Fibroblast of skin of right quadriceps (primary cell): ENCODE measurements at places on chromosomes 6 and 20.

- DNase-seq = peak; percentile 90
These were observed 802.9 kb downstream of the MAFB start for GRCh38 chr20:39885975-39886649.

GRCh38 chr6:10268611-10269310, 146.1 kb downstream of the TFAP2A start:
- DNase-seq = no peak

- DNase-seq = no peak
These were observed 34.2 kb downstream of the PTPRA start for GRCh38 chr20:2907519-2907918.

DNA sequence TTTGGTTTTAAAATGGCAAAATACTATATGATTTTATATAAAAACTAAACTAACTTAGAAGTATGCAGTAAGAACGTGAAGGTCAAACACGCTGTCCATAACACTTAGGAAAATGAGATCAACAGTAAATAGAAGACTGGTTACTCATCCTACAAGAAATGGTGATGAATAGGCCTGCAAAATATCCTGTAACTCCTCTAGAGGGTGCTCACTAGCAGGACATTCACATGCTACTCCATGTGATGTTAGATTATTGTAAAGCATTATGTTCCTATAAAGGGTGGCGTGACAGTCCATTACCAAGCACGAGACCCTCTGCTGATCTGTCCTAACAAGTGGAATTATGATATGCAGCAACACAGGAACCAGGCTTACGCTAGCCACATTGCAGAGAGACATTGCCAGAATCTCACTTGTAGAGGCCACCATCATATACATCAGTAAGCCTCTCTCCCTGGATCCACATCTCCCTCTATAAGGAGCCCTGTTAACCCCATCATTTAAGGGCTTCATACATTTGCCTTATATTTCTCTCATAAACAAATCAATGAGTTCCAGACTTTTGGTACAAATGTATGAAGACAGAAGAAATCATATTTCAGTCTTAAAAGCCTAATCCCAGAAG, 18.0 kb upstream of the DEFB129 start:
- DNase-seq = peak; percentile 65

GRCh38 chr20:44829688-44830087, 19.3 kb upstream of the RIMS4 start:
- no peak for DNase-seq

DNA sequence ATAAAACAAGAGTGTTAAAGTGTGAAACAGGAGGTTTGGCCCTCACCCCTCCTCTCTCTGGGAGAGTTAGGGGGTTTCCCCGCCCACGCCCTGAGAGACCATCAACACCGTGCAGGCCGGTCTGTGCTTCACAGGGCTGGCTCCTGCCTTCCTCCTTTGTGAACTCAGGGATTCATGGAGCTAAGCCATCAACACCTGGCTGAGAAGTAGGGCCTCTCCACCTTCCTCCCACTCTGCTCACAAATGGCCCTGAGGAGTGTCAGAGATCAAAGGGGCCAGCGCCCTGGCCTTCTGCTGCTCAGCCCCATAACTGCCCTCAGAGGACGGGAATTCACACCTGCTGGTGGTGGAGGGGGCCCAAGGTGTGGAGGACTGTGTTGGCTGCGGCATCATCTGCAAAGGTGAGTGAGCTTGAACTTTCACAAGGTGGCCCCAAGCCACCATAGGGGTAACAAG, 88.6 kb downstream of the PSMB1 start:
- no peak for DNase-seq

- DNase-seq = no peak
These were observed 20.8 kb downstream of the SLC24A3 start for GRCh38 chr20:19232997-19233794.

DNA sequence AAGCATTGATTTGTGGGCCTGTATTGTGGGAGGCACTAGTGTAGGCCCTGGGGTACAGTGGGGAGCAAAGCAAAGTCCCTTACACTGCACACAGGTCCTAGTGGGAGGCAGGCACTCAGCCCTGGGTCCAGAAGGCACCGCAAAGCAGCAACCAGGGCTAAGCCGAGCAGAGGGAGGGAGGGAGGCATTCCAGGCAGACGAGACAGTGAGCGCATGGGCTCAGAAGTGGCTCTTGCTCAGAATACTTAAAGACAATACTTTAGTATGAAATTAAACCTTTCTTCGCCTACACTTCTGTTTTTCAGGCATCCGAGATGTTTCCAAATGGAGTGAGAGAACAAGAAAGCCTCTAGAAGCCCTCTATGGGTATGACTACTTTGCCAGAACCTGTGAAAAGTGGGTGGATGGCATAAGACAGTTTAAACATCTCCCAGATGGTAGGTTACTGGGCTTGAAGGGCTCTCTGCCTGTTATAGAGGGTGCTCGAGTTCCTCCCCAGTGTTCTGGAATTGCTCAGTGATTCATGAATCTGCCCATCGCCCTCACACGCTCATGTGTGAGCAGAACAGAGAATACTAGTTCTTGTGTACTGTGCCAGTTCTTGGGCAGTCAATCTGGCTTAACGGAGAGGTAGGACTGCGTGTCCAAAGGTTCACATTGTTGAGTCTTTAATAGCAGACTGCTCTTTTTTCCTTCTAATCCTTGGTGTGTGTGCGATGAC, 18.7 kb downstream of the BPHL start:
- peak; percentile 35 for DNase-seq

DNA sequence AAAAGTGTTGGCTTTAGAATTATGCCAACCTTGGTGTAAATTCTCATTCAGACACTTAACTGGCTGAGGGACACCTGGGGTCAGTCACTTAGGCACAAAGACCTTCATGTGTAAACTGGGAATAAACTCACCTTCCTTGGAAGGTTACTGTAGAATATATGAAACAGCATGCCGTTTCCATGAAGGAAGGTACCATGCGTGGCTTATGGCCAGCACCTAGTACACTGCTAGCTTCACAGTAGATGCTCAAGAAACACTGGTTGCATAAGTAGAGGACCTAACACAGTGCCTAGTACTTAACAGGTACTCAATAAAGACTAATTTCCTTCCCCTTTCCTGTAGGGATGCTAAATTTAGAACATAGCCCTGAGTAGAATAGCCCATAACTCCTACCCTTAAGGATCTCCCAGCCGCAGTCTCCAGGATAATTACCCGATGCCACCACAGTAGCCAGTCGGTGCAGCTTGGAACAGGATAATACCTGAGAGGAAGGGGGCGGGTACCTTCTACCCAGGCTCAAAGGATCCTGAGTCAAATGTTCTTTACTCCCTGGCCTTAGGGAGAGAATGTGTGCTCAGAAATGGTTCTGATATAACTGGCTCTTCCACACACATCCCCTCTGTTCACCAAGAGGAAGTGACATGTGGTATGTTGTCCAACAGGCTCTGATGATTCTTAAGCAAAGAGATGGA, 3.6 kb downstream of the BCL2L1 start:
- no peak for DNase-seq

DNA sequence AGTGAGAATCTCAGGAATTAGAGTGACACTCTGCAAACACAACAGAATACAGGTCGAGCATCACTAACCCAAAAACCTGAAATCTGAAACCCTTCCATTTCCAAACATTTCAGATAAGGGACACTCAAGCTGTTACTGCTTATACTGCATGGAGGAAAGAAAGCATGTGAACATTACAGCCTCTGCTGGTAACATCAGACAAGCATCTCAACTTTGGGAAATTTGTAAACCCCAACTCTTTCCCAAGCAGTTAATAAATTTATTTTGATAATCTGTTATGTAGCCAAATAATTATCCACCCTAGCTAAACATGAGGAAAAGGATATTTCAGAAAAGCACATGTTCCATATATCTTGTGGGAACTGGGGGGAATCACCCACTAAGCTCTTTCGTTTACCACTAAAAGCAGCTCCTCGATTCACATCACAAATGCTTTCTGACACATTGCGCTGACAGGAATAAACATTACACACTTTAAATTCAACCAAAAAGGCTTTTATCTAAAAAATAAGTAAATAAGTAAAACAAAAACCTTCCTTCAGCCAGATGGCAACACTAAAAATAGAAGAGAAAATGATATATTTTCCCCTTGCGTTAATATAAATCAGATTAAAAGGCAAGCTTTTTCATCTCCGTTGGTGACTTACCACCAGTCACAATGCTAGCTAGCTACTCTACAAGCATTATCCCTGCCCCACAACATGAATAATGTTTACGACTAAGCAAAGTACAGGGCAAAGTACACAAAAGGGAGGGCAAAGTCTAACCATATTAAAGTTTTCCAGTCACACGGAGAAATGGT, 120.8 kb downstream of the MAP7 start:
- DNase-seq = no peak

DNA sequence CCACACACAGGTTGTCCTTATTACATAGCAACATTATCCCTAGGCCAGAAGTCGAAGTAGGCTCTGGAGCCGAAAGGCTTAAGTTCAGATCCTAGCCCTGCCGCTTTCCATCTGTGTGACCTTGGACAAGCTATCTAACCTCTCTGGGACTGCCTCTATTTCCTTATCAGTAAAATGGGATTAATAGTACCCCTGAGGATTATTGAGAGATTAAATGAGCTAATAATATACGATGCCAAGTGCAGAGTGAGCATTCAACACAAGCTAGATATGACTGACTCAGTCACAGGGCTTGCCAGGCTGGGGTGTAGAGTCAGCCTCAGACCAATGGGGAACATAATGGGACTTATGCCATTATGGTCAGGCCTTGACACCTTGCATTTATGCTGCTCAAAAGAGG, 8.9 kb upstream of the SPATA2 start:
- no peak for DNase-seq

DNA sequence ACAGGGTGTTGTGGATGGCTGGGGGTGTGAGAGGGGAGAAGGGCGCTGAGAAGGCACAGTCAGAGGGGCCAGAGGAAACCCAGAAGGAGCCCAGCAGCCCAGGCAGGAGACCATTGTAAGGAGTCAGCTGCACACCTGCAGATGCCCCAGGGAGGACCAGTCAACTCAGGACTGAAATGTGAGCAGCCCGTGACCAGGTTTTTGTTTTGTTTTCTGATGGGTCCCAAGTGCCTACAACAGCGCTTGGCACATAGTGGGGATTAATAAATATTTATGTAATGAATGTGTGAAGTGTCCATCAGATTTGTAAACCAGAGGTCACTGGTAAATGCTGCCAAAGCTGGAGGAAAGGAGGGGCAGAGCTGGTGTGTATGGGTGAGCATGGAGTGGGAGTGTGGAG, 30.2 kb downstream of the TRAM2 start:
- no peak for DNase-seq

DNA sequence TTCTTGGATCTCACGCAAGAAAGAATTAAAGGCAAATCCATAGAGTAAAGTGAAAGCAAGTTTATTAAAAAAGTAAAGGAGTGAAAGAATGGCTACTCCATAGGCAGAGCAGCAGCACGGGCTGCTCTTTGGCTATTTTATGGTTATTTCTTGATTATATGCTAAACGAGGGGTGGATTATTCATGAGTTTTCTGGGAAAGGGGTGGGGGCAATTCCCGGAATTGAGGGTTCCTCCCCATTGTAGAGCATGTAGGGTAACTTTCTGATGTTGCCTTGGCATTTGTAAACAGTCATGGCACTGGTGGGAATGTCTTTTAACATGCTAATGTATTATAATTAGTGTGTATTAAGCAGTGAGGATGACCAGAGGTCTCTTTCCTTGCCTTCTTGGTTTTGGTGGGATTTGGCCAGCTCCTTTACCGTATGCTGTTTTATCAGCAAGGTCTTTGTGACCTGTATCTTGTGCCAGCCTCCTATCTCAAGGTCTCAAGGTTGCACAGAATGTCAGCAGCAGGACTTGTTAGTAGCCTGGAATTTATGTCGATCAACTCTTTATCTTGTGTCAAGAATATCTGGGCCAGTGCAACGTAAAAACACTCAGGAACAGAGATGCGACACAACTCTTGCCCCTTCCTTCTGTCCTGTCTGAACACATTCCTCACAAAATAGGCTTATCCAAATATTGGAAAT, 931.4 kb downstream of the QKI start:
- no peak for DNase-seq

- DNase-seq = no peak
These were observed 15.1 kb downstream of the PTPRA start for GRCh38 chr20:2888224-2888955.

DNA sequence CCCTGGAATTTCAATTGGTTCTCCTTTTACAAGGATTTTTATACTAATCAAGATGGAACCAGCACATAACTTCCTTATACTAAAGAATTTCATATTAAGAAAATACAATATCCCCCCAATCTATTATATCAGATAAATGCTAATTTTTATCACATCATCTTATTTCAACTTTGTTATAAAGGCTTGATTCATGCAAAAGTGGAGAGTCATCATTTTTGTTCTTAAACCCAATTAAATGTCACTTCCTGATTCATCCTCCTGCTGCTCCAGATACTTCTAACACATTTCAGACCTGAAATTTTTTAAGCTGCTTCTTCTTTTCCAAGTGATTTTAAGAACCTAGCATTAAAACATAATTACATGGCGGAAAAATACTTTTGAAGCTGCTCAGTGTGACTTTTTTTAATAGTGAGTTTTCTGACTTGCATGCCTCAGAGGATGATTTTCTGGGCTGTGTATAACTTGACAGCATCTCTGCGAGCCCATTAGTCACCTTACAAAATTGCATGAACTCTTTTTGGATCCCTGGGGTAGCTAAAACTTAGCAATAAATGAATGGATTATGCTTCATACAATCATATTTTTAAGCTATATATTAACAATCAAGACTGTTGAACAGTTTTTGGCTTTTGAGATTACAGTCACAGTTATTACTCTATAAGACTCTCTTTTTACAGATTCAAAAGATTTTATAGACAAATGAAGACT, 134.1 kb downstream of the ELOVL4 start:
- peak; percentile 10 for DNase-seq

DNA sequence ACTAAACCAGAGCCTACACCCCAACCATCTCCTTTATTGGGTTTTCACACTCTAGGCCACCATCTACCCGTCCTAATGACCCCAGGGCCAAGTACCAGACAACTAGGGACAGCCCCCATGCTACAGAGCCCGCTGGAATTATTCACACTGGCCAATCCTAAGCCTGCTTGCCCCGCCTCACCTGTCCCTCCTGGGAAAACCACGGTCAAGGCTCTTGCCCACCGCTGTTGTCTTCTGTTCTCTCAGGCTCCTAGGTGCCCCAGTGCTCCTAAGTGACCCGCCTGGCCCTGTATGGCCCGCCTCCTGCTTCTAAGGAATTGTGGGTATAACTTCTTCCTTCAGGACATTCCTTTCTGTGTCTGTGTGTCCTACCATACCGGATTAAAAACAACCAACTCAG, 453.4 kb downstream of the CD83 start:
- no peak for DNase-seq
